Iris pigment epithelial cell (primary cell): ENCODE measurements at places on chromosomes 5 and 9.

- no peak for DNase-seq
These were observed 79.4 kb upstream of the IFNE start for GRCh38 chr9:21561502-21561901.

DNA sequence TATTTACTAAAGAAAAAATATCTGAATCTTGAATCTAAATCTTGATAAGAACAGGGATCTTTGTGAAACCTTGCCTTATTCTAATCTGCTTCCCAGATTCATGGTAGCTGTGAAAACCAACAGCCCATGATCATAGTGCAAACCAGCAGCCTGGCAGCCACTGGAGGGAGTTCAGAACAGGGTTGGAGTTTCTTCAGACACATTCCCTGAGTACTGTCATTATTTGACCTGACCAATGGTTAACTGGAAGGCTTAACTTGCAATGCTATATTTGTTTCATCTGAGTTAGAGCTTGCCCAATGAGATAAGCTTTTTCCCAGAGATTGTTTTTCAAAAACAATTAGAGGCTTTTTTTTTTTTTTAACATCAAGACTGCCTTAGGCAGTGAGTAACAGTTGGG is 47.8 kb downstream of the LOX start:
- peak; percentile 47 for DNase-seq

- DNase-seq, result no peak
These were observed 54.5 kb downstream of the PHF2 start for GRCh38 chr9:93630806-93631411.

DNA sequence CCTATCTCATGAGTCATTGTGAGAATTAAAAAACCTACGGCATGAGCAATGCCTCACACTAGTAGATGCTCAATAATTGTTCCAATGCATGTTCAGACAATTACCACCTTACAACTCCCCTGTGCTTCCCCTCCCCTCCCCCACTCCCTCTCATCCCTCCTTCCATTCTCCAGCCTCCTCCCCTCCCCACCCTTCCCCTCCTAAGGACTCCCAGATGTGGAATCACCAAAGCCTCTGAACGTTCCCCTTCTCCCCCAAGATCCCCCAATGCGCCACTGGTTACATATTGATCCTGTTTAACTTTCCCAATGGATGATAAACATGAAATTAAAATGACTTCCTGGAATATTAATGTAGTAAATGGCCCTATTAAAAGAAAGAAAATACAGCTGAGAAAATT is 84.8 kb downstream of the PCDH1 start:
- no peak for DNase-seq

DNA sequence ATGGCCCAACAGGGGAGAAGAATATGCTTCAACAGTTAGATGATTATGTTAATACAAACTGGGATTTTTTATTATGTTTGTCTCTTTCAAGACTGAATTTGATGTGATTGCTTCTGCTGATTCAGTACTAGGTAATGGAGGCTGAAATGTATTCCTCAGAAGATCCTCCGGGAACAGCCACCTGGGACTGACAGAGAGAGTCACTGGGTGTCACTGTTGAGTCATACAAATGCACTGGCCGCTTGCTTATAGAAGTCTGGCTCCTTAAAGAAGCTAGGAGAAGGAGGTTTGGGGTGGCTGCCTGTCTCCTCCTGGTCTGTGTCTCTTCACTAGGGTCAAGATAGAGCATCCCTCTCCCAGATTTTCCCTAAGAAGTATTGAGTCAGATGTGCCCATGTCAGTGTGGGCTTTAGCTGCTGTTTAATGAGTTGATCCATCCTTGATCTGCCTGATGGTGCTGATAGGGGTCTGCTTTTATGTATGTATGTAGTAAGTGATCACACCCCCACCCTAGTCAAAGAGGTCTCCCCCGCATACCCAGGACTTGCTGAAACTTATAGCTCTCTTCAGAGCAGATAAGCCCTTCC is 773.4 kb downstream of the BRINP1 start:
- DNase-seq, result peak; percentile 36

DNA sequence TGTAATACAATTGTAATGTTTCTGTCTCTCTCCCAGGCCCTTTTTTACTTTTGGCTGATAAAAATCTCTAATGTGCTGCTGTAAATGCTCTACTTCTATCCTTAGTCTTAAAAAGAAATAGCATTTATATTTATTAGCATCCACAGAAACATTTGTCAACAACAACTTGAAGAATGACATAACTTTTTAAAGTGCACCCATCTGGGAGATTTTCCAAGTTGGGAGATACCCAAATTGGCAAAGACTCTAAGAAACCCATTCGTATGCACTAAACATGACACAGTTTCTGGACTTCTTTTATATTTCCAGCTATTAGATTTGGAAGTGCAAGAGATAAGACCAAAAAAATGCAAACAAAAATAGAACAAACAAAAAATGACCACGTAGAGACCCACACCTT is 2287.4 kb upstream of the WWC1 start:
- DNase-seq, result no peak

DNA sequence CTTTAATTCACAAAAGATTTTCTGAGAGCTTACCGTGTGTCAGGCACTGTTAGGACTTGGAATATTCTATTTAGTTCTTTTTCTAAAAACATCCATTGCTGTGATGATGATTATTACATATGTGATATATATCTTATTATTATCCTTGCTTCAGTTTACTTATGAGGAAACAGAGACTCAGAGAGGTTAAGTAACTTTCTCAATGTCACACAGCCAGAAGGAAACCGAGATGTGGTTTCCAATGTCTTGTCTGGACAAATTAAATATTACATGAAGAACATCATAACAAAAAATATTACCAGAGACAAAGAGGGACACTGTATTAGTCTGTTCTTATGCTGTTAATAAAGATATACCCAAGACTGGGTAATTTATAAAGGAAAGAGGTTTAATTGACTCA is 125.5 kb upstream of the DAP start:
- DNase-seq, result no peak

DNA sequence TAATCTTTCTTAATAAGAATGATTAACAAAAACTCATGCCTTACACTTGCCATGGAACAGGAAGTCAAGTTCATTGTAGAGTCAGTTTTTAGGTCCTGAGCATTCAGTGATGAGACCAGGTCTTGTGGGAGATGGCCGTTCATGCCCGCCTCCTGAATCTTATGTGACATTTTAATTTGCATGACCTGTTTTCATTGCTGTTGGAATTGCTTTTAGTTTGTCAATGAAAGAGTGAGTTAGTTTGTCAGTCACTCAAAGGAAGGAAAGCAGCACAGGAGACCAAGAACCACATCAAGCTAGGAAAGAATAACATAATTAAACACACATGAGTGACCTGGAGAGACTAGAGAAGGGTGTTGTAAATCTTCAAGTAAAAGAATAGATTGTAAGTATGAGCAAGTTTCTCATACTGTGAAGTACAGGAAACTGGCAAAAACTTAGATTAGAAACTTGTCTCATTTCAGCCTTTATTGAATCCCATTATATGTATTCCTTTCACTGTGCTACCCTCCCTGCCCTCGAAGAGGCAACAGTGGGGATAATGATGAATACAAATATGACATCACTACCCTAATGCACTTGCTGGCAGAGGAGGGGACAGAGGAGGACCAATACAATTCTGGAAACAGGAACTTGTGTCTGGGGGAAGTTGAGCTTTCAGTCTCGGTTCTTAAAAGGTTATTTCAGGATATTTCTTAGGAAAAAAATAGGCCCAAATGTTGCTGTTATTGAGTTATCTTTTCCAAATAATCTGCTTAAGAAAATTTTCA is 64.3 kb upstream of the C6 start:
- no peak for DNase-seq
